ENCODE measurements at places on chromosomes 5 and 9.

DNA sequence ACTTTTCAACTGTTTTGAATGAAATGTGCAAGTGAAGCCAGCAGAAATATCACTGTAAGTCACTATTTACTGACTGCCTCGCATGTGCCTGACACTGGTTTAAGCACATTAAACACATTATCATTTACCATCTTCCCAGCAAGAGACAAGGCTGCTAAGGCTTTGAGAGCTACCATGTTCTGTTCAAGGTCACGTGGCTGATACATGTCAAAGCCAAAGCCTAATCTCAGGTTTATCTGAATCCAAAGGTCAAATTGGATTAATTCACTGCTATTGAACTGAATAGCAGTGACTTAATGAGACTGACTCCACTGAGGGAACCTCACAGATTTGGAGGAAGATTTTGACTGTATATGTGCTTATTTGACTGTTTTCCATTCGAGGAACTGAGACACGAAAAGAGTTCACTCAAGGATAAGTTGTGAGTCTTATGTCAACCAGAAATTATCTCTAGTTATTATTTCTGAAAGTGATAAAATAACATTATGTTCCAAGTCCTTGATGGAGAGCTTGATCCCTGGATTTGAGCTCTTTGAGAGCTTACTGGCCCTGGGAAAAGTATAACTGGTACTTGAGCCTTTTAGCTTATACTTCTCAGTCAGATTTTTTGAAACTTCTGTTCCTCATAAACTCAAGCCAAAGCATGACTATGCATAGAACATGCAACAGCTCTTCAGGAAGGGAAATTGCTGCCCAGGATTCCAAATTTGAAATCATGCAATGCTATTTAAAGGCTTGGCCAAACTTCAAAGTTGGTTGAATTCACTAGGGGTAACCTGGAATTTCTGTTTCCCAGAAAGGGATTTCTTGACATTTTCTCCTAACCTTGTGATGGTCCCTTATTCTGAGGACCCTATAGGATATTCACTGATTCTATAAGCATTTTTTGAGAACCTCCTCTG, 23.4 kb upstream of the ARHGAP26 start:
- DNase-seq, result no peak

GRCh38 chr5:314676-315487, 6.6 kb upstream of the AHRR start:
- DNase-seq, result no peak

GRCh38 chr5:3684118-3684517, 88.5 kb downstream of the IRX1 start:
- DNase-seq, result no peak

GRCh38 chr5:81402192-81402930, 8.4 kb upstream of the ACOT12 start:
- DNase-seq, result no peak

DNA sequence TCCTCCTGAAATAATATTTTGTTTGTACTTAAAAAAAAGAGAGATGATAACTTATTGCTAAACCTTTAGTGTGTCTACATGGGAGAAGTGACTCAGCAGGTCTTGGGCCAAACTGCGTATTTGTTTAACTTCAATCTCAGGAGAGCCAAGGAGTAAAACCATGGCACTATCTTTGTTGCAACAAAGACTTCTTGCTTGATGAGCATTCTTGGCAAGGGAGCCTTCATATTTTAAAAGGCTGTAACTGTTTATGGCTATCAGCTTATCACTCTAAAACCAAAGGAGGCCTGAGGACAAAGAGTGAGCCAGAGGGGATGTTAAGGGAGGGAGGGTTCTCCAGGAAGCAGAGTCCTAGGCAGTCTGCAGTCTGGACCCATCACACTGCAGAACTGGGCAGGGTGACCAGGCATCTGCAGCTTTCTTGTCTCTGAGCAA, 216.2 kb upstream of the S1PR3 start:
- no peak for DNase-seq

Measured in activated T-cell treated with anti-CD3 and anti-CD28 coated beads, Interleukin-2, amount 50 U/mL, for 72 hours (primary cell).